ENCODE measurements at places on chromosomes 2 and 18. TPM values are rescaled to one million over a fixed set of nuclear protein-coding genes. Genes with fewer than 3 reads are reported as not detected.
A peak's percentile ranks its signal among the peaks of the same experiment; 100 is the strongest.

LIMS4 gene
- 3.7 TPM for total RNA-seq

DYNAP gene
- total RNA-seq = not detected

- H3K27me3 ChIP-seq = peaks cover 3% of the 10 kb centered on the region
- no peak for DNase-seq
- H3K4me1 ChIP-seq = no peaks in the 10 kb centered on the region
- H3K4me3 ChIP-seq = no peak overlapping the region
- H3K36me3 ChIP-seq = no peaks in the 10 kb centered on the region
Observed at GRCh38 chr2:151051574-151052220, 210.0 kb downstream of the RBM43 start.

- no peak overlapping the region for H3K4me3 ChIP-seq
- no peak for DNase-seq
- no peak overlapping the region for H3K27ac ChIP-seq
- peaks cover 23% of the 10 kb centered on the region for H3K4me1 ChIP-seq
Observed at GRCh38 chr2:120318626-120319025, 27.3 kb upstream of the INHBB start.

DNA sequence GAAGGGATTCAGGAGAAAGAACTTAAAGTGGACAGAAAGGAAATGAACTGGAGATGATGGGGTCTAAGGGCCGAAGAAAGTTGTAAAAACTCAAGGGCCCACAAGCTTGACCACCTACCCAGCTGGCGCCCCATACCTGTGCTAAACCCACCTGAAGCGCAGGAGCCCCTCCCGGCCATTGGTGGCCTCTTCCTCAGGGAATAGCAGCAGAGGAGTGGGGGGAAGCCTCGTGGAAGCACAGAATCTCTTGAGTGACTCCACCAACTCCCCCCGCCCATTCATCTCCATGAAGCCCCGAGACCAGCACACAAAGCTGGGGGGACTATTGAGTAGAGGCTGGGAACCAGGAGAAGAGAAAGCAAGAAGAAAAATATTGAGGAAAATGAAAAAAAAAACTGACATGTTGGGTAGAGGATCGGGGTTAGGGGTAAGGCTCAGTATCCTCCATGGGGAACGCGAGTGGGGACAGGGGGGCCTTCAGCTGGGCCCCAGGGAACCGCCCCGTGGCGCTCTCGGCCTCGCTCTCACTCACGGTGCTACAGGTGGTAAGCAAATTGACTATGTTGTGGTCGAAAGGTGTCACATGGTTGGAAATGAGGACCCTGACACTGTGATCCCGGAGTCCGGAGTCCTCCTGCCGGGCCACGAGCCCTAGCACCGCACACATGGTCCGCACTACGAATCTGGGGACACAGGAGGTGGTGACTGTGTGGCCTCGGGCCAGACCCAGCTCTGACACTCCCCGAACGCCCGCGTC lies 728 bp downstream of the AUP1 start:
- H3K4me1 ChIP-seq = peaks cover 55% of the 10 kb centered on the region
- H3K27me3 ChIP-seq = no peaks in the 10 kb centered on the region
- no peak for DNase-seq
- H3K27ac ChIP-seq = peak overlapping the region; percentile 96

DNA sequence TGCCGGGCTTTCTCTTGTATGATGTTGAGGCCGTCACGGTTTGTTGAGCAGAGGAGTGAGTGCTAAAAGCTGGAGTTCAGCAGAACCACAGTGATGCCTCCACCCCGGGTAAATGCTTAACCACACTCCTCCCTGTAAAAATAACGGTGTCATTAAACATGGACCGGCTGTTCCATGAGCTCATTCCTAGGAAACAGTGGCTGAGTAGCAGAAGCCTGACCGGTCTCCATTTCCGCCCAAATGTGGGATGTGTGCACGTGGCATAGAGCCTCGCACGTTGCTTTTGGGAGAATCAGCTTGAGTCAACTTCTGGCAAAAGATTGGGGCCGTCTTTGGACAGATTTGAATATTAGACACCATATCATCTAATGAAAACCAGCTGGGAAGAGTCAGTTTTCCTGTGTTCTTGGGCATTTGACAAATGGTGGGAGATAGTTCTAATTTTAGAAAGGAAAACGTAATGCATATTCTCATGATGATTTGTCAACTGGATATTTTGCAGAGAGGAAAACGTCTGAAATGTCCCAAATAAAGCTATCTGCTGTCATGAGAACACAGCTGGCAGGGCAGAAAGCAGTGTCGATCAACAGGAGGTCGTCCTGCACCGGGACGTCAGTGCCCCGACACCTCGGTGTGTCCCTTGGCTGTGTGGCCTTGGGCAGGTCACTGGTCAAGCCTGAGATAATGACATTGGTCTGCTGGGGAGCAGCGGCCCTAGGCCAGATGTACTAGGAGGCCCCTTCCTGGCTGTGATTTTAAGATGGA lies 42.4 kb downstream of the LRRFIP1 start:
- no peaks in the 10 kb centered on the region for H3K36me3 ChIP-seq
- no peak for DNase-seq
- peaks cover 42% of the 10 kb centered on the region for H3K4me1 ChIP-seq
- H3K27ac ChIP-seq = no peak overlapping the region
- peaks cover 40% of the 10 kb centered on the region for H3K27me3 ChIP-seq
- H3K4me3 ChIP-seq = no peak overlapping the region

DNA sequence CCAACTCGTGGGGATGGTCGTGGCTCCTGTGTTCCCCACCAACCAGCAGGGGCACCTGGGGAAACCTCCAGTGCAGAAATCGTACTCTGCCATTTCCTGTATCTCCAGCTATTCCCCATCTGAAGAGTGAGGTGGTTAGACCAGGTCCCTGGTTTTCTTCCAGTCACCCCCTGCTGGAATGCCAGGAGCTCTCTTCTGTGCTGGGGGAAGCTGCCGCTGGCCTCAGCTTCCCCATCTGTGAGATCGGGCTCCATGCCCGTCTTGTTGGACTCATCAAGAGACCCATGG lies 119.7 kb downstream of the INHBB start:
- DNase-seq = no peak
- H3K36me3 ChIP-seq = no peaks in the 10 kb centered on the region
- H3K4me3 ChIP-seq = no peak overlapping the region
- peaks cover 2% of the 10 kb centered on the region for H3K27me3 ChIP-seq
- no peak overlapping the region for H3K27ac ChIP-seq
